ENCODE measurements at places on chromosomes 3 and 15.

- DNase-seq: no peak
These were observed 72.5 kb downstream of the ATP2B2 start for GRCh38 chr3:10432931-10433330.

DNA sequence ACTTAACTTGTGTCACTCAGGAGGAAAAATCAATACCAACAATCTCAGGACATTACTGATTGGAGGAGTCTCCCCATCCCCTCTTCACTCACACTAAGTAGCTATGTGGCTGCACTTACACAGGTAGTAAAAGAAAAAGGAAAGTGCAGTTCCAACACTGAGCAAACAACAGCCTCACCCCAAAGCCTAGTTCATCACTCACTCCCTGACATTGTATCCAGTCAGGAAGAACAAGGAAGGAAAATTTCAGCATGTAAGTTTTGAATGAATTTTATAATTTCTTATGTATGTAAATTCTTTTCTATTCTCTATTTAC lies 273.4 kb downstream of the IGSF11 start:
- DNase-seq: no peak

DNA sequence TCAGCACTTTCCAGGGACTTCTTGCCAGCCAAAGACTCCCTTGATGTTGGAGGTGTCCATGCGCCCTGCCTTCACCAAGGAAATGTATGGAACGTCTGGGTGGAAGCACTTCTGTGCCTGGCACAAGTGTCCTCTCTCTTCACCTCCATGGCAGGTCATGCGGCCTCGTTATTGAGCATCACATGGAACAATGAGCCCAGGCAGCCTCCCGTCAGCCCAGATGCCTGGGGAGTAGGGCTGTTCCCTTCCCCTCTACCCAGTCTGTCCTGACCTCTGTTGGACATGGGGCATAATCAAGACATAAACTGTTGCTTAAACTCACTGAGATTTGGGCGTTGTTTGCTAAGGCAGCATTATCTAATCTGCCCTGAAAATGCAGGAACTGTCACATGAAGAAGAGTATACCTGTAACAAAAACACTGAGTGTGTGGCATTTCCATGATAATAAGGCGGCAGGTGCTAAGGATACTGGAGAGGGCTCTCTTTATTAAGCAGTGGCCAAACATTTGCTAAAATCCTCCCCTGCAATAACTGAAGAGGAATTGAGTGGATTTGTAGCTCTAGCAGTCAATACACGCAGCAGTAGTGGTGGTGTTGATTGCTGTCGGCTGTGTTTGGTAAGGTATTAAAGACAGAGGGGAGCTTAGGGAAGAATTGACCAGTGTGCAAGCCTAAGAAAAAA lies 338.2 kb upstream of the ATP10A start:
- DNase-seq: no peak

DNA sequence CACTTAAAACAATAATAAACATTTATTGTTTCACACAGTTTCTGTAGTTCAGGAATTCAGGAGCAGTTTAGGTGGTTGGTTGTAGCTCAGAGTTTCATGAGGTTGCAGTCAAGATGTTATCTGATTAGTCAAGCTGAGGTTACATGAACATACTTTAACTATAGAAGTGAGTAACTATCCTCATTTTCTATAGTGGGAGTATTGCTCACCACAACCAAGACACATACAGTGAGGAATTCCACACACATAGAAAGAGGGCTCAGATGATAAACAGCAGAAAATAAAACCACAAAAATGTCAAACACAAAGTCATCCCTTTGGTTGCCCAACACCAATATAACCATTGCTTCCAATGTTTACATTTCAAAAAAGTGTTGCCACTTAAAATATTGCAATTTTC lies 13.6 kb downstream of the SCN11A start:
- peak; percentile 80 for DNase-seq

DNA sequence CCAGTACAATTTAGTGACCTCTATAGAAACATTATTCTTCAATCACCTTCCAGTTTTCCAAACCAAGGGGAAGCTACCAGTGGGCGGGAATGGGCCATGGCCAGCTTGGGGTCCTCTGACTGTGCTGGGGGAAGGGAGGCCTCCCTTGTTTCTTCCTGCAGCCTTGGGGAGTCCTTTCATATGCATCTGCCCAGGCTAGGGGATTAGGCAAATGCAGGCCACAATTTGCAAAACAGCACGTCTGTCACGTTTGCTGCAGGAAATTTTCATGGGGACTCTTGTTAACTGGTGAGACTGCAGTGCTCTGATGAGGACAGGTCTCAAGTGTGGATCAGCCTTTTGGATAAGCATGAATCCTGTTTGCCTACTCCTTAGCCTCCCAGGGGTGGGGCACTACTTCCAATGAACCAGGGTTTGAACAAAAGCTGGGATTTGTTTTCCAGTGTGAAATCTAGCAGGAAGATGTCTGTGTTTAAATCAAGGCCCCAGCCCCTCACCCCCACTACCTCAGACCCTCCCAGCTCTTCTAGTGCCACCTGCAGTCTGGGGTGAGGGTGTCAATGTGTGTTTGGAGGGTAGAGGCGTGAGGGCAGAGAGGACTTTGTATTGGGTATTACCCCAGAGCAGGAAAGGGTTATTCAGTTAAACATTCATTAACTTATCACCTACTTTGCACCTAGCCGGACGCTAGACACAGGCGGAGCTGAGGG lies 219.9 kb downstream of the OPA1 start:
- DNase-seq: no peak

All from EH (cell line).